ENCODE measurements at places on chromosomes 3 and 15.

DNA sequence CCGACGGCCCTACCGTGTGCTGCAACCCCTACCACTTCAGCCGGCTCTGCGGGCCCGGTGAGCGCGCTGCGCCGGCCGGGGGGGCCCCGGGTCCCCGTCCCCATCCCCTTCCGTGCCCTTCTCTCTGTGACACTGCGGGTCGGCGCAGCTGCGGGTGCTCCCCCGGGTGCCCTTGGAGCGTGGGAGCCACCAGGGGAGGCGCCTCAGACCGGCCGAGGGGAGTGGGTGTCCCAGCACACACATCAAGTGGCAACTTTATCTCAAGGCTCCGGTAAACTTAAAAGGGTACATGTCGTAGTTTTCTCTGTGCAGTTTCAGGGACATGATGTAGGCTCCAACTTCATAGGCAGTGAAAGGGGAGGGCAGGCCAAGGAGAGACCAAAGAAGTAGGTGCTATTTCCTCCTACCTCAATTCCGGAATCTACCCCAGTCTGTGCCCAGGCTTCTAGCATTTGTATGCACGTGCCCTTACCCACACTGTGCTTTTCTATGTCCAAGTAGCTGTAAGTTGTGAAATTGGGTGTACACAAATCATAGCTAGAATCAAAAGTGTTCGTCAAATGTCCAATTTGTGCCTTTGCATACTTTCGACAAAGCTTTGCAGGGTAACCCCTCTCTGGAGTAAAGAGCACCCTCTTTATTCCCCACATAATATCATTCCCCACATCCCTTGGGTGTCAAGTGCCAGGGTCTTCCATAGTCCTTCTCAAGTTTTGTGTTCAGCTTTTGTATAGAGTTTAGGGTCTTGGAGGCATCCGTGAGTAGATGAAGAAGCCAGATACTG lies 2.2 kb downstream of the SMAD6 start:
- DNase-seq, result no peak

DNA sequence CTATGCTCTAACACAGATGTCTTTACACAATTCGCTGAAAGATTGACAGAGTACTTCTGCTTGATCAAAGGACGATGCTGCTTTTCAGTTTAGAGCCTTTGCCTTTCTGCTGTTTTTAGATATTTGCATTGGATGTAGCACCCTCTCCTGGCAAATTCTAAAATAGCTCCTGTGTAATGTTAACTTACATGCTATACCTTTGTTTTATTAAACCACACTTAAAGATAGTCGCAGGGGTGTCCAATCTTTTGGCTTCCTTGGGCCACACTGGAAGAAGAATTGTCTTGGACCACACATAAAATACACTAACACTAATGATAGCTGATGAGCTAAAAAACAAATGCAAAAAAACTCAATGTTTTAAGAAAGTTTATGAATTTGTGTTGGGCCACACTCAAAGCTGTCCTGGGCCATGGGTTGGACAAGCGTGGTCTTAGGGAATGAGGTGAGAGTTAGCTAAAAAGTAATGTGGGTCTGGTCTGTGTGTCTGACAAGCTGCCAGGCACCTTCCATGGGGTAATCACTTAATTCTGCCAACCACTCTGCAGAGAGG lies 62.9 kb downstream of the ATG7 start:
- DNase-seq, result no peak

DNA sequence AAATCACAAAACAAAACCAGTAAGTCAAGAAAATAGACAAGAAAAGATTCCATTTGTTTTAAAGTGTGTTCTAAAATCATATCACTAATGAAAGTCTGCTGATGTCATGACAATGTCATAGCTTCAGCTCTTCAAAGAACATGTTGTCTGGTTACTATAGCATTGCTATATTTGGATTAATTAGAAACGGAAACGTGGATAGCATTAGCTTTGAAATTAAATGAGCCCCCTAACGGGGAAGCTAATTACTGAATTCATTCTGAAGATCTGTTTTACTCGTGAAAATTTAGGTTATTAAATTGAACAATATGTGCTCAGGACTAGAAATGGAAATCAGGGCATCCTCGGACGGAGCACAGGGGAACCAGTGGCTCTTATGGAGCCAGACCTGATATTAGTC lies 316.7 kb upstream of the AGTR1 start:
- DNase-seq, result no peak

DNA sequence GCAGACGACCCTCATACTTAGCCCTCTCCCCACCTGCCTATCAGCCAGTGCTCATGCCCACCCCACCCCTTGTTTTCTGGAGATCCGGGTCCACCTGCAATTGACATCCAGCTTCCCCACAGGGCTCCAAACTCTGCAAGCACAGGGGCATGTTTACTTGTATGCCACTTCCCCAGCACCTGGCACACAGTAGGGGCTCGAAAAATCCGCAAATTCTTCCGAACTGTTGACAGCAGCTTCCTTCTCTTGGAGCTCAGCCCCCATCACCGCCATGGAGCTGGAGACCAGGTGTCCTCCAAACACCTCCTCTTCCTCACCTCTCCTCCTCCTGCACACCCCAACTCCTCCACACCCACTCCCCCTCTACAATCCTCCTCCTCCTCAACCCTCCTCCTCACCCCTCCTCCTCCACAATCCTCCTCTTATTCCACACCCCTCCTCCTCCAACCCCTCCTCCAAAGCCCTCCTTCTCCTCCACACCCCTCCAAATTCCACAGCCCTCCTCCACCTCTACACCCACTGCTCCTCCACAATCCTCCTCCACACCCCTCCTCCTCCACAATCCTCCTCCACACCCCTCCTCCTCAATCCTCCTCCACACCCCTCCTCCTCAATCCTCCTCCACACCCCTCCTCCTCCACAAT lies 70.4 kb upstream of the BLM start:
- no peak for DNase-seq

DNA sequence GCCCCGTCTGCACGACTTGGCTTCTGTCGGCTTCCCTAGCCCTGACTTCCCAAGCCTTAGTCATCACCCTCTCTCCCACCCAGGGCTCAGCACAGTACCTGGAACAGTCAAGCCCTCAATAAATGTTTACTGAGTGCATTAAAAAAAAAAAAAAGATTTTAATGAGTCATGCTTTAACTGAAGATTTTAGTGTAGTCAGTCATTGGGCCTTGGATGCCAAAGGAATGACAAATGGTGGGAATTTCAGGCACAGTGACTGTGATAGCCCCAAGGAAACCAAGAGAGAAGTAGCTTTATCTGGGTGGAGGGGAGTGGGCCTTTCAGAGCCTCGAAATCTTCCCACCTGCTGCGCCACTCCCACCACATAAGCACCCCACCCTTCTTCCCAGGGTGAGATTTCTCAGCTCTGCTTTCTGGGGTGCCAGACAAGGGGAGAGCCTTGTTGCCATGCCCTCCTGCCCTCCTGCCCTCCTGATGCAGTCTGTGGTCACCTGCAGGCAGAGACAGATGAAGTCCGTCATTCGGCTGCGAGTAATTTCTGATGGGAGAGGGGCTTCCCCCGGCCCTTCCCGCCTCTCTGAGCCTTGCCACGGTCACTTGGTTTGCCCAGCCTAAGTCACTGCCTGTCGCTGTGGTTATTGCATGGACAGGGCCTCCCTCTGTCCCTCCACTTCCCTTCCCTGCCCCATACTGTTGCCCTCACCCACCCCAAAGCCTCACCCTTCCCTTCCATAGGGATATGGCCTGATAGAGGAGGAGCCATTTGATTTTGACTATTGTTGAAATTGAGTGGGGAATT lies 41.8 kb downstream of the SMAD3 start:
- DNase-seq, result no peak

DNA sequence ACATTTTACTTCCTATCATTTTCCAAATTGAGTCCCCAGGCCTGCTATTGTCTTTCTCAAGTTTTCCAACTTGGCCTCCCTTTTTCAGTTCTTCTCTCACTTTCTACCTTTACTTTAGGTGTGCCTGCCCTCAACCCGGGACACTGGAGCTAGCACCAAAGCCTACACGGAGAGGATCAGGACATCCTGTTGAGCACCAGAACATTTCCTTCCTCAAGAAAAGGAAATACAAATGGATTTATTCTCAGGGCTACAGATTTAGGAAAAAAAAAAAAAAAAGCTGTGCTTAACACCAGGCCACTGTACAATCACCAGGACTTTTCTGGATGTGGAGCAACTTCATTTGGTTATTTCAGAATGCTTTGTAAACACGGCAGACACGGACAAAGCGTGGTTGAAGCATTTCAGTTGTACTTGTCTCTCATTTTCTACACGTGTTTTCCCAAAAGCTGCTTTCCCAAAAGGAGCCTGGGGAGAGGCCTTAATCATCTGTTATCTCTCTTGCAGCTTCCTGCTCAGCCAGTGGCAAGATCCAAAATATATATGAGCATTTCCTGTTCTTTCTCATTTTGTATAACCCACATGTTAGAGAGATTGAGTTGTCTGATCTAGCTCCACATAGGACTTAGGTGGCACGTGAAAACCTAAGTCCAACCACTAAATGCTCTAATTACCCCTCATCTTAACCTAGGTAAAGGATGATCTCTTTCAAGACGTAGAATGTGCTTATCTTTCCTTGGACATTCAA lies 15.5 kb upstream of the ATP1B3 start:
- DNase-seq, result no peak

DNA sequence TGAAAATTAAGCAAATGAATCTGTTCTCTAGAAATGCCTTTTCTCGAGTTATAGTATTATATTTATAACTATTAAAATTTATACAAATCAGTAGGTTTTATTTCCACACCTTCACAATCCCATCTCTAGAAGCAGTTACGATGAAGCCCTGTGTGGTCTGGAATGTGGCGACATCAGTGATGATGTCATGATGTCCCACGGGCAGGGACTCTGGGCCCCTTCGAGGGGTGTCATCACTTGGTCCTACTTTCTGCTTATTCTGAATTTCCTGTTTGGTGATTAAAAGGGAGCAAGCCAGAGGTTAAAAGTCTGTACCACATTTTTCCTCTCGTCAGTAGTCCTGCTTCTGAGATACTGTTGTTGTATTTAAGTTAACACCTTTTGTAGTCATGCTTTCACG lies 67.4 kb downstream of the PIK3R4 start:
- DNase-seq, result no peak
